Left lung (tissue), 14 donors: ENCODE measurements at places on chromosomes 4 and X. TPM values are rescaled to one million over a fixed set of nuclear protein-coding genes. Genes with fewer than 3 reads are reported as not detected.

SLC4A4 gene
- 17.0 TPM for total RNA-seq

NR3C2 gene
- total RNA-seq: 25.0 TPM

LUZP4 gene
- not detected for total RNA-seq

PLAC1 gene
- total RNA-seq: not detected

CLNK gene
- total RNA-seq: 0.15 TPM

CENPI gene
- 5.2 TPM for total RNA-seq

TLR10 gene
- total RNA-seq: 0.15 TPM

MTMR8 gene
- total RNA-seq: 2.5 TPM

HPGD gene
- 45.4 TPM for total RNA-seq

TENT5D gene
- not detected for total RNA-seq

HMGN5 gene
- 3.0 TPM for total RNA-seq

DNA sequence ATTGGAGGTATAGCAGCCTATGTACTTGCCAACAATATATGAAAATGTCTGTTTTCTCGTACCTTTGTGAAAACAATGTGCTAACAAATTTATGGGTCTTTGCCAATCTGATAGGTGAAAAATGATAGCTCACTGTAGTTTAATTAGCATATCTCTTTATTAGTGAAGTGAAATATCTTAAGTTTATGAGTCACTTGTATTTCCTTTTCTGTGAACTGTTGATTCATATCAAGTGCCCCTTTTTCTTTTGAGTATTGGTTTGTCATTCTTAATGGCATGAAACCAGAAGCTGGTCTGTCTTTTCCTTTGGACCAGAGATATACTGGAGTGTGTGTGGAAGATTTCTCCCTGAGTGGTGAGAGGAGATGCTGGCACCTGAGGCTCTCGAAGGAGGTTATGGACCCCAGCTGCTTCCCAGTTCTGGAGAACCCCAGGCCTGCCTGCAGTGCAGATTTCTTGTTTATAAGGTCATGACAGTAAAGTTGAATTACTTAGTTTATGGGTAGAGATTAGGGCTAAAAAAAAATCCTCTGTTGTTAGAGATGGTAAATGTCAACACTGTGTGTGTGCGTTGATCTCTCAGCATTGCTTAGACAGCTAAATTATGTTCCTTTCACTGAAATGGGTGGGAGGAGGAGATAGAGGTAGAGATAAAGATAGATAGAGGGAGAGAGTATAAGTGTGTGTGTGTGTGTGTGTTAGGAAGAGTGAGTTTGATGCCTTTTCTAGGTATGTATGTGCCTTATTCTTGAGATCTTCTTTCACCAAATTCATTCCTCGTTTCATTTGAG is 89.9 kb downstream of the REPS2 start:
- no peak for DNase-seq

- no peak for DNase-seq
These were observed 14.7 kb upstream of the CBR4 start for GRCh38 chr4:169024762-169025161.

GRCh38 chrX:25004485-25005032 is 11.2 kb downstream of the ARX start:
- DNase-seq: no peak

- DNase-seq: peak; percentile 49
These were observed 20.2 kb downstream of the CLNK start for GRCh38 chr4:10664408-10664807.

DNA sequence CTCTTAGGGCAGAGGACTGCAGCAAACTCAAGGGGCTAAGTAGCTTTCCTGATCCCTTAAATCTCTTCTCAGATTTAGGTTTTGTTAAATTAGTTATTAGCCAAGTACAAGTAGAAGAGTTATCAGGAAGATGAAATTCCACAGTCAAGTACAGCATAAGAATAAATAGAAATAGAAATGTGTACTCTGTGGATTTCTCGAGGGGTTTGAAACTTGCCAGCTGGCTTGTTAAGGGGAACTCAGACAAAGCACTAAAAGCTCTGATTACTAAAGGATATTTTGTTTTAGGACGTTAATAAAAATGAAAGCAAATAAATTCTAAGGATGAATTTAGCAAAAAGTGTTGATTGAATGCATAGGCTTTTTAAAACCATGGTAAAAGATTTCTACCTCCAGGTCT is 654.6 kb downstream of the RAPGEF2 start:
- DNase-seq: peak; percentile 7

GRCh38 chr4:87103691-87104187 is 116.7 kb downstream of the KLHL8 start:
- no peak for DNase-seq

DNA sequence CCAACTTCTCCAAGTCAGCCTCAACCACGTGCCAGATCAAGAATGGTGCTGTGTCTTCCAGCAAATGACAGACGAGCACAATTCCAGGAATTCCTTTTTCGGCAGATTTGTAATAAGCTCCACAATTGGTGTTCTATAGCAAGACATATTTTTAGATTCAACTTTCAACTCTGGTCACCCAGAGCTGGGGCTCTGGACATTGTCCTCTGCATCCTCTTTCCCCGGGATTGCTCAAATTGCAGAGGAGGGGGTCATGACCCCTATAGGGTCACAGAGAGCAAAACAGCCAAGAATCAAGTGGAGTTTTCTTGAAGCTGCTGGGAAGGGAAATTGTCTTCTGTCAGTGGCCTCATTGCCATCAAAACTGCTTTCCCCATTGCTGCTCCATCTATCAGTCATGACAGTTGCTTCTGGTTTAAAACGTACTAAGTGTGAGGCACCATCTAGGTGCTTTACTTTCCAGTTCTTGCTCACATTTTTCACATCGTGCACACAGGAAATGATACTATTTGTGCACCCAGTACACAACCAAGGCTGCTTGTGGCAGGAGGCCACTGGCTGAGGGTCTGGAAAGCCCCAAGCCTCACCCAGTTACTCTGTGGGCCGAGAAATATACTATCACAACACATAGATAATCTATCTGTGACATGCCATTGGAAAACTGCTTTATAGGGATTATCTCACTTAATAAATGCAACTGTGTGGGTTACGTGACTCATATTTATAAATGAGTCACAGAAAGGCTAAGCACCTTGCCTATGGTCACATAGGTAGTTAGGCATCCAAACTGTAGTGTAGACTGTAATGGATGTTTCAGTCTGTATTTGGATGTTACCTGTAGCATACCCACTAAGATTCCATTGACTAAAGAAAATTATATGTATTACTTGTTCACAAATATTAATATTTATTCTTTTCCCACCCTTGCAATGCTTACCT is 91.7 kb upstream of the PHOX2B start:
- no peak for DNase-seq

DNA sequence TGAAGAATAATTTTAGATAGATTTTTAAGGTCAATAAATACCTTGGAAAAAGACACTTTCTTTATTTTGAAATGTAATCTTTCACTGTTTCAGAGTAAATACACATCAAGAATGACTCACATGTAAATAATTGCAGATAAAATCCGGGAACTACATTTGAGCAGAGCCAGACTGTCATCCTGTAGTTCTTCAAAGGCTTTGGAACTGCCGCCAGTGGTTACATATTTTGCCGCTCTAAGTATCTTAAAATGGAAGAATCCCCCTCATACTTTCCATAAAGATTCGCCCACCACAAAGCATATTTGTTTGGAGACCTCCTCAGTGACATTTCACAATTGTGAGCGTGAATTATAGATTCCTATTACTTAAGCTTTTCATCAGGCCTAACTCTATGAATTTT is 607.8 kb upstream of the ZFP42 start:
- no peak for DNase-seq

DNA sequence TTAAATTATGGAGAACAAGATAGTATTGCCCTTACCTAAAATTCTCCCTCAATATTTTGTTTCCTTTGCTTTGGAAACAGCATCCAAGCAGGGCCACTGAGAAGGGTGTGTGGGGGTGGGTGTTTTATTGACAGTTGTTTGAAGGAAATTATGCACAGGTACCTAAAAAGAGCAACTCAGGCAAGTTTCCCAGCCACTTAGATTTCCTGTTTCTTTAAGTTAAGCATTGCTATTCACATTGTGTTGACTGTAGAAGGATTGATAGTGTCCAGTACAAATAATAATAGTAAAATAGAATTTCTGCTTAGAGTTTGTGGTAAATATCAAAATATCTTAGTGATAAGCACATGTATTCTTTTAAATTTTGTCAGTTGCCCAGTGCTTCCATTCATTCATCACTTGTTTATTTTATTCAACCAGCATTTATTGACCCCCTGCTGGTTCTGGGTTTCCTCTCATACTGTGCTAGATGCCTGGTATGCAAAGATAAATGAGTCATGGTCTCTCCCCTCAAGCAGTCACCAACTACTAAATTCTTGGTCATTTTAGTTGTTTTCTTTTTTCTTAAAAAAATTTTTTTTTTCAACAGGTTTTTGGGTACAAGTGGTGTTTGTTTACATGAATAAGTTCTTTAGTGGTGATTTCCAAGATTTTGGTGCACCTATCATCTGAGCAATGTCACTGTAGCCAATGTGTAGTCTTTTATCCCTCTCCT is 50.0 kb downstream of the GALNT7 start:
- no peak for DNase-seq

- DNase-seq: no peak
These were observed 5.7 kb upstream of the SLC25A6 start for GRCh38 chrX:1397441-1398270.

GRCh38 chr4:122775987-122776836 is 43.7 kb downstream of the BBS12 start:
- no peak for DNase-seq

GRCh38 chr4:140353786-140354185 is 19.7 kb upstream of the SCOC start:
- DNase-seq: no peak

GRCh38 chrX:7133050-7133440 is 14.5 kb upstream of the STS start:
- no peak for DNase-seq

GRCh38 chr4:183588169-183588675 is 70.8 kb downstream of the RWDD4 start:
- no peak for DNase-seq

GRCh38 chr4:112938461-112939058 is 110.9 kb upstream of the ANK2 start:
- no peak for DNase-seq

DNA sequence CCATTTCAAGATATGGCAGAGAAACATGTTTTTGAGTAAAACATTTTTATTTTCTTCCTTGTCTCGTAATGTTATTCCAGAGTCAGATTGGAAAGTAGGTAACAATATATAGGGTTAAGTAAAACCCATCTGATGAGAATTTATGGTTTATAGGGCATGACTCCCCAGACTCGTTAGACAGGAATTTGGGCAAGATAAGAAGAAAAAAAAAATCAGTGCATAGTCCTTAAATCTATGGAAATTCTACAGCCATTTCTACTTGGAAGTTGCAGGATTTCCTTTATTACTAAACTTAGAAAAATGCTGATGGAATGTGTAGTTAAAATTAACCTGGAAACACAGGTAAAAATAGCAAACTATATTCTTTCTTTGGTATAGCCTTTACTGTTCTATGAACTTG is 366.1 kb upstream of the MAGEB16 start:
- DNase-seq: no peak

GRCh38 chrX:15834827-15835595 is 19.6 kb downstream of the AP1S2 start:
- no peak for DNase-seq

DNA sequence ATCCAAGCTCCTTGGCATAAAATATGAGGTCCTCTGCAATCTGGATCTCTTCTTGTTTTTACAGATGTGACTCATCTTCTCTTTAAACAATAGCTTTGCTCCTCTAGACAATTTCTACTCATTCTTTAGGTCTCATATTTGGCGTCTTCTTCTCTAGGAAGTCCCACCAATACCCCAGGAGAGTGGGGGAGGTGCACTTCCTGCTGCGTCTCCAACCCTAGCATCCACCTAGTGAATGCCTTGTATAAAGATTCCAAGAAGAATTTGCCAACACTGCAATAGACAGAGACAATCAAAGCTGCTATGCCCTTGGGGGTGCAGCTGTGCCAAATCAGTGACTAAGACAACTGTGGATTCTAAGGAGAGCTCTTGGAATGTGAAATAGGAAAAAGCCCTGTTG is 45.7 kb upstream of the SLC10A7 start:
- DNase-seq: no peak

DNA sequence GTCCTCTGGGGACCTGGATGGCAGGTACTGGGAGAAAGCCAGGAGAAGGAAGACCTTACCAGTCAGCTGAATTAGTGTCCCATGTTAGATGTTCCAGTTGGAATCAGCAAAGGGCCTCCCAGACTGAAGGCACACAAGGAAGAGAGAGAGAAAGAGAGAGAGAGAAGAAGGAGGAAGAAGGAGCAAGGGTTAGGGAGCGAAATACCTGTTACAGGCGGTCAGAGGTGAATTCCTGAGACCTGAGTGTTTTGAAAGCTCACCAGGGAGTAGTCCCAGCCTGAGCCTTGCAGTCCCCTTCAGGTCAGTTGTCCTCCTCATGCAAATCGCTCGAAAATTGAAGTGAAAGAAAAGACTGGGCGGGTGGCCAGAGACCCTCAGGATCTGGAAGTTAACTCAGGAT is 60.3 kb downstream of the USP11 start:
- DNase-seq: no peak

DNA sequence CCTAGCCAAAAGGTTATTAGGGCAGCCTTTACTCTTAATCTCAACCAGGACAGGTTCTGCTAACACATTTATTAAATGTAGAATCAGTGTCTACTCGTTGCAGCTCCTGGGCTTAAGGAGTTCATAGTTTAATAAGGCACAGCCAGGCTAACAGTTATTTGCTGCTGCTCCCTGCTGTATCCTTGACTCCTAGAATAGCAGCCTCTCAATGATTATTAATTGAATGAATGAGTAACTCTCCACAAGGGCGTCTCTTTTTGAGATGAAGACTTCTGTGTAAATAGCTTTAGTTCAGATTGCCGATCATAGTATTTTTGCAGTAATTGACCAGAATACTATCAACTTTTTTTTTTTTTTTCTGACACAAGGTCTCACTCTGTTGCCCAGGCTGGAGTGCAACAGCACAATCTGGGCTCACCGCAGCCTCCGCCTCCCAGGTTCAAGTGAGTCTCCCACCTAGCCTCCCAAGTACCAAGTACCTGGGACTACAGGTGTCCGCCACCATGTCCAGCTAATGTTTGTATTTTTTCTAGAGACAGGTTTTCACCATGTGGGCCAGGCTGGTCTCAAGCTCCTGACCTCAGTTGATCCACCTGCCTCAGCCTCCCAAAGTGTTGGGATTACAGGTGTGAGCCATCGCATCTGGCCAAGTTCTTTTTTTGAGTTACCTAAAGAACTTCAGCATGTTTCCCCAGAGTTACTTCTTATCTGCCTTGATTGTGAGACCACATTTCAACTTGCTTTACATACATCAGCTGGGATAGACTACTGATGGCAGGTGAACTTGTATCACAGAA is 2.9 kb downstream of the UGDH start:
- DNase-seq: no peak

GRCh38 chr4:77861495-77861894 is 1.1 kb upstream of the MRPL1 start:
- DNase-seq: no peak

GRCh38 chrX:2502668-2503519 is 2.1 kb upstream of the DHRSX start:
- no peak for DNase-seq

- no peak for DNase-seq
These were observed 246.5 kb upstream of the RPS6KA3 start for GRCh38 chrX:20513185-20513584.

GRCh38 chrX:30151964-30152363 is 63.4 kb upstream of the MAGEB2 start:
- DNase-seq: no peak
